Upper lobe of right lung (tissue), 1 donor: ENCODE measurements at places on chromosomes 3 and 15. TPM values are rescaled to one million over a fixed set of nuclear protein-coding genes. Genes with fewer than 3 reads are reported as not detected.

GRCh38 chr3:78905700-78906099 lies 862.1 kb downstream of the ROBO1 start:
- H3K4me1 ChIP-seq: no peaks in the 10 kb centered on the region
- no peaks in the 10 kb centered on the region for H3K36me3 ChIP-seq
- no peak overlapping the region for H3K27ac ChIP-seq

- H3K27ac ChIP-seq: no peak overlapping the region
- H3K27me3 ChIP-seq: no peaks in the 10 kb centered on the region
- H3K36me3 ChIP-seq: no peaks in the 10 kb centered on the region
Measured at GRCh38 chr3:195929452-195929851, 21.1 kb upstream of the TNK2 start.

- DNase-seq: peak; percentile 86
- H3K27ac ChIP-seq: peak overlapping the region; percentile 75
- peak overlapping the region; percentile 89 for H3K4me3 ChIP-seq
- H3K4me1 ChIP-seq: peaks cover 15% of the 10 kb centered on the region
Measured at GRCh38 chr3:58237941-58238681, 519 bp downstream of the ABHD6 start.

DNA sequence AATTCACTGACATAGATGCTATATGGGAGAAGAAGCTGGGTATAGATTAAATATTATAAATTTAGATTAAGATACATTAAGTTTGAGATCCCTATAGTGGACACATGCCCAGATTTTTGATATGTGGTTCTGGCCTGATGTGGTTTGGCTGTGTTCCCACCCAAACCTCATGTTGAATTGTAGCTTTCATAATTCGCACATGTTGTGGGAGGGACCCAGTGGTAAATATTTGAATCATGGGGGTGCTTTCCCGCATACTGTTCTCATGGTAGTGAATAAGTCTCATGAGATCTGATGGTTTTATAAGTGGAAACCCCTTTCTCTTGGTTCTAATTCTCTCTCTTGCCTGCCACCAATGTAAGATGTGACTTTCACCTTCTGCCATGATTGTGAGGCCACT lies 189.4 kb upstream of the CD96 start:
- no peak for DNase-seq
- H3K27me3 ChIP-seq: no peaks in the 10 kb centered on the region
- H3K27ac ChIP-seq: no peak overlapping the region
- no peak overlapping the region for H3K4me3 ChIP-seq

Gene DUOX1
- 327 TPM for total RNA-seq

Gene GRAMD2A
- 27.4 TPM for total RNA-seq

Gene CORO2B
- total RNA-seq: 3.6 TPM
